ENCODE measurements at places on chromosomes 6 and 20.

GRCh38 chr6:115618256-115618655, 442.4 kb downstream of the FRK start:
- DNase-seq, result no peak

GRCh38 chr6:127533736-127534135, 14.6 kb upstream of the MTCL3 start:
- DNase-seq, result no peak

- no peak for DNase-seq
Observed at GRCh38 chr6:4008324-4009047, 70.5 kb downstream of the FAM217A start.

DNA sequence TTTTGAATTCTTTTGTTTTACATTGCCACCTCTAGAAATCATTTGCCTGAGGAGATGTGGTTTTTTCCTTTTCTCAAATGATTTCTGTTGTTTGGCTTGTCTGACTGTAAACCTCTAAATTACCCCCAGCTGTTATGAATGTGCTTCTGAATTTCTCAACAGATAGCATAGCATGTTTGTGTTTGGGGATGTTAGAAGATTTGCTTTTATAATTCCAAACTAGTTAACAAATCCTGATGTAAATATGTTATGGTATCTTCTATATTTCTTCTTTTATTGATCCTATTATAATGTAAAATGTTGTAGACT, 31.6 kb upstream of the EZR start:
- no peak for DNase-seq

DNA sequence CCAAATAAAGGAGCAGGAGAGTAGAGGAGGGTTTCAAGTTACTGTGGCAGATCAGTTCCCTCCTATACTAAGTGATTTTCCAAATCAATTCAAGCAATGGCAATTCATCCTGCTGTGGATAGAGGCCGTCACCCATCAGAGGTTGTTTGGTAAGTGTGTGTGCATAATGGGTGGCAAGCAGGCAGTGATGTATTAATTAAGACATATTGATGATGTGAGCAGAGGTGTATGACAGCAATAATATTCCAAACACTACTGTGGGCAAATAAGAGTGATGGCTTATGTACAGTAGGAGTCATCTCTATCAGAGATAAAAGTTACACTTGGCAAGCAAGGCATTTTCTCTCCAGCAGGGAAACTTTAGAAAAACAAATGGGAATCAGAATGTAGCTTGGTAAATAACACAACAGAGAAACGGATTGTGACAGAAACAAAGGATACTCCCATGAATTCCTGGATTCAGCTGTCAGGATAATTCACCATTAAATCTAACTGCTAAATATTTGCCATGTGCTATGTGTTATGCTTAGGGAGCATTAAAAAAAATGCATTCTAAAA, 196.3 kb downstream of the KHDC1L start:
- no peak for DNase-seq

- DNase-seq, result no peak
Observed at GRCh38 chr20:54294094-54294493, 86.2 kb downstream of the PFDN4 start.

GRCh38 chr6:170182781-170183120, 108.1 kb downstream of the DLL1 start:
- DNase-seq, result no peak

- no peak for DNase-seq
Observed at GRCh38 chr6:841569-841968, 148.6 kb upstream of the EXOC2 start.

GRCh38 chr20:54070187-54070987, at the start of gene BCAS1:
Gene BCAS1, minus strand, starts transcription at chr20:54070594. Its CDS starts 11,876 bp downstream, at chr20:54058718.
- no peak for DNase-seq

GRCh38 chr6:125944434-125944816, 12.1 kb upstream of the HINT3 start:
- DNase-seq, result peak; percentile 37

DNA sequence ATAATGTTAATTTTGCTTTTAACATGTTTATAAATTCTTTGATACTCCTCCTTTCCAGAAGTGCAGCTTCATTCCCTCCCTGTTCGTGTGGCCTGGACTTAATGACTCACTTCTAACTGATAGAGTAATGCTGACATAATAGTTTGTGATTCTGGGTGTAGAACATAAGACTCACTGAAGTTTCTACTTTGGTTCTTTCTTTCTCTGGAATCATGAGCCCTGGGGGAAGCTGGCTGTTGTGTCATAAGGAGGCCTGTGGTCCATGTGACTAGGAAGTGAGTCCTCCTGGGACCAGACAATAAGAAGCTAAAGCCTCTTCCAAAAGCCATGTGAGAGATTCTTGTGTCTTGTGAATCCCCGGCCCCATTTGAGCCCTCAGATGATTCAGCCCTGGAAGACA, 30.5 kb upstream of the HLA-G start:
- no peak for DNase-seq

DNA sequence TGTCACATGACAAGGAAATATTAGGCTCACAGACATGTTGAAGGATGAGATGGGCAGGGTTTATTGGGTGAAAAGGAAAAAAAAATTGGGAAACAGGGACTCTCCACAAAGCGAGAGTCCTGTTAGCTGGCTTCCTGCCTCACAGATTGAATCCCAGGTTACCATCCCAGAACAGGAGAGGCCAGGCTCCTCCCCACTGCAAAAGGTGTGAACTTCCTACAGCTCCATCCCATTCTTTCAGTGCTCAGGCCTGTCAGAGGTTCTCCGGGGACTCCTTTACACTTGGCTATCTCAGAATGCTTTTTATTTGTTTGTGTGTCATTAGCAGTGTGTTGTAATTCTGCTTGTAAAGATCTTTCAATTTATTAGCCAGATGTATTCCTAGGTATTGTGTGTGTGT, 115.1 kb downstream of the ADTRP start:
- no peak for DNase-seq

GRCh38 chr20:19661717-19662636, 96.1 kb upstream of the RIN2 start:
- peak; percentile 79 for DNase-seq

DNA sequence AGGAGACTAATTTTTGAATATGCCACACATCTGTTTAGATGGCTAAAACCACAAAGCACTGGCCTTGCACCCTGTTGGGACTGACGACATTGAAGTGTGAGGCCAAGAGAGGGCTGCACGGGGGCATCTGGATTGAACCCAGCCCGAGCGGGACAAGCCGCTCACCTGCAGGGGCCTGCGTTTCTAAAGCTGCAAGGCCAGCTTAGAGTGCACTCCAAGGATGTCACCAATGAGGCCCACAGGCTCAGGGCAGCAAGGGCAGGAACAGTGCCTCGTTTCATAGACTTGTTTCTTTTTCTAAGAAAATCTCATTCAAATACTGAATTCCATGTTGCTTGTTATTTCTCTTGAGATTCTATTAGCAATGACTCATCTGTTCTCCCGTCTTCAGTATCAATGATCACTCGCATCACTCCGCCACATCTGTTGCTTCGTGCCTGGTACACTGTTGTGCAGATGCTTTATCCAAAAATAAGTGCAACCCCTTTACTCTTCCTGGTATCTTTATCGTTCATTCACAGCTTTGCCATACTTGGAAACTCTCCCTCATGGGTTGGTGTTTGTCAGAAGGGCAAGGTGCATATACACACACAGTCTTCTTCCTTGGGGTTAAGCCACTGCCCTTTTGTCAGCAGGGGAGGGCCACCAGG, 120.1 kb downstream of the IRF4 start:
- no peak for DNase-seq

DNA sequence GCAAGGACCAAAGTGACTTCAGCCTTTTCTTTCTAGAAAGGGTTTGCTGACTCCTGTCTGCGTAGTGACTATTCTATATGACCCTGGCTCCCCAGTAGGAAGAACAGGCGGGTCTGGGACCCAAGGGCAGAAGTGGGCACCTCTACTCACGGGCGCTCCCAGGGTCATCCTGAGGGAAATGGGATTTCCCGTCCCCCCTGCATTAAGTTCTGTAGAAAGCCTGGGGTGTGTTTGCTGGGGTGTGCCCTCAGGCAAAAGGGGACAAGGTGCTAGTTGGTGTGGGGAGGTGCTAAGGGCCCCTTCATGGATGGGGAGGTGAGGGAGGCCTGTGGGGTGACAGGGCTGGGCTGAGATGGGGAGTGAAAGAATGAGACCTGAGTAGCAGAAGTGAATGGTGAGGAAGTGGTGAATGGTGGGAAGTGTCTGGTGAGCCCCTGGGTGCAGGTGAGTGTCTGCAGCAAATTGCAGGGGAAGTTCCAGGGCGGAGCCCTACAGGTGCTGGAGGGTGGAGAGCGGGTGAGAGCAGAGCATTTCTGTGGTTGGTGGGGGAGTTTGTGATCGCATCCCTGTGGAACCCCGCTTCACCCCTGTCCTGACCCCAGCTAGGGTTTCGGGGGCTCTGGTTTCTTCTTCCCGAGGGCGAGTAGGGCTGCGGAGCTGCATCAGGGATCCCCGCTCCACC, 21.1 kb downstream of the RAET1L start:
- no peak for DNase-seq

GRCh38 chr6:127775371-127775770, 125.5 kb downstream of the THEMIS start:
- DNase-seq, result no peak

GRCh38 chr20:46640536-46641311, 10.5 kb downstream of the SLC13A3 start:
- DNase-seq, result no peak

- no peak for DNase-seq
Observed at GRCh38 chr6:109686566-109687265, 4.3 kb downstream of the AK9 start.

DNA sequence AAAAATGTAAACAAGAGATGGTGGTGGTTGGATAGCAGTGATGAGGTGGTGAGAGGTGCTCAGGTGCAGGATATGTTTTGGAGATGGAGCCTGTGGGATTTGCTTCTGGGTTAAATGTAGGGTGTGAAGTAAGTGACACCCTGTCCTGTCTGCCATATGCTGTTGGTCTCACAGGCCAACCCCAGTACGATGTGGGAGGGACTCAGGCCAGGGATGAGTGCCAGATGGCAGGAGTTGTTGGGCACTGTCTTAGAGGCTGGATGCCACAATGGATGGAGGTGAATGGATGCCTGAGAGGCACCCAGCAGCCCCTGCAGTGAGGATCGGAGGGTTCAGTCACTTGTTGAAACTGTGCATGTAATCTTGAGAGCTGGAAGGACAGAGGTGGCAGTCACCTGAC, 259.3 kb downstream of the NRN1 start:
- no peak for DNase-seq

DNA sequence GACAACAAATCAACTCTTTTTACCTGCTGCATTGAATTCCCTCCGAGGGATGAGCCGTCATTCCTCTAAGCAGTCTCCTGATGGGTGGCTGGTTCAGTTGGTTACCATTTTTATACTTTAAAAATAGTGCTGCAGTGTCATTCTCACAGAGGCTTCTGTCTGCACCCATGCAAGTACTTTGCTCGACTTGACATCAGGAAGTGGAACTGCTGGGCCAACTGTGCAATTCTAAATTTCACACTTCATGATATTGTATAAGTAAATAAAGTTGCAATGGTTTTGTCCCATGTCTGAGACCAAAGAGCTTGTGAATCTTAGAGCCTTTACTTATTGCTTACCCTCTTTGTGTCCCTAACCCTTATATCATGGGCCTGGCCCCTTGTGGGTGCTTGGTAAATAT, 2.5 kb downstream of the BTN3A1 start:
- no peak for DNase-seq

DNA sequence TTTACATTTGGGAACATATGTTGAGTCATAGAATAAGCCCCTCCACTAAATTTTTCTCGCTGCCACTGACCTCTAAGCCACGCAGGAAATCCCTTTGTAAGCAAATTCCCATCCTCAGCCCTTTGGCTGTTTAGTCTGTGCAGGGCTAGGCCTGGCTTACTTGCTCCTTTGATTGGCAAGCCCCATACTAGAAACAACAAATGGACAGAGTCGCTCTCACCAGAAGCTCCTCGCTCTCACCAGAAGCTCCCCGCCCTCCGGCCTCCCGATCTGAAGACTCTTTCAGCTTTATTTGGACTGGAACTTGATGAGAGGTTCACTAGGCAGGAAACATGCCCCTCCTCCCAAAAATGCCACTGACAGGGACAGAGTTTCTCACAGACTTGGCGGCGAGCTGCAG, 149.2 kb upstream of the EXOC2 start:
- DNase-seq, result no peak

DNA sequence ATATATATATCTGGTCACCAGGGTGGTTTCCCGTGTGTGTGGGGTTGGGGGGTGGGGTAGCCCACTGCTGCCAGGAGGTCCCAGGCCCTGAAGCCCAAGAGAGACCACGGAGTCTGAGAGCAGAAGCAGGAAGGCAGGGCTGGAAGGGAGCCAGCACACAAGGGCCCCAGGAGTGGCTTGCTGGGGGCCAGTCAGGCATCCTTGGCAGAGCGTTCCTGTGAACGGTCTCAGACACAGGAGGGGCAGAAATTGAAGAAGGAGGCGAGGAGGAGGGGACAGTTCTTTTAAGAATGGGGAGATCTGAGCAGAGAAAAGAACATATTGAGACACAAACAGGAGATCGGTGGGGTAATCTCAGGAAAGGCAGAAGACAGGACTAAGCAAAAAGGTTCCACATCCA, 1.9 kb upstream of the EBF4 start:
- DNase-seq, result no peak

DNA sequence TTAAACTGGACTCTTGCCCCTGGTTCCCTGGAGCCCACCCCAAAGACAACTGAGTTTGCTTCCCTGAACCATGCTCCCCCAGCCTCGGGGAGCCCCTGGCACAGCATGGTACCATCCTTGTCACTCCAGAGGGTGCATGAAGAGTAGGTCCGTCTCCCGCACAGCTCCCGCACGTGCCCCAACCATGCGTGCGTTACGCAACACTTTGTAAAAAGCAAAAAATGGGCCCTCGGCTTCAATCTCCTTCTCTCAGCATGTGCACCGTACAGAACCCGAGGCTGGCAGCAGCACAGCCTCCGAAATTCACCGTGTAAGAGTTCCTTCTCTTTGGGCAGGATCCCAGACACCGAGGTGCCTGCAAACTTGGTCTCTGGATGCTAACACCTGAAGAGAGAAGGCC, 5.6 kb downstream of the PMEPA1 start:
- DNase-seq, result no peak

DNA sequence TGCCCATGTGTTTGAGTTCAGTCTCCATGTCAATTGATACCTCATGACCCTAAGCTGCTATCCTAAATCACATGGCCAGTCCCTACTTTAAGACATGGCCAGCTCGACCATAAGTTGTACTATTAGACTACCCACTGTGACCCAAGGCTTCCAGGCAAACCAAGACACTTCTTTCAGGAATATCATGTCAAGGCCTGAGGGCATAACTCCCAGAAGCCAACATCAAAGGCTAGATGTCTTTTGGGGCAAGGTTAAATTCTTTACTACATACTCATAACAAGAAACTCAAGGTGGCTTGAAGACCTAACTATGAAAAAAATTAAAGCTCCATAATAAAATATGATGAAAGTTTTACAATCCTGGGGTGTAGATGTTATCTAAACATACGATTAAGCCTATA, 228.3 kb upstream of the PRND start:
- no peak for DNase-seq

All from left kidney (tissue), 8 donors.